Naive thymus-derived CD4-positive, alpha-beta T cell (primary cell): ENCODE measurements at places on chromosomes 4 and X. TPM values are rescaled to one million over a fixed set of nuclear protein-coding genes. Genes with fewer than 3 reads are reported as not detected.

AVPR2 gene
- 0.29 TPM for total RNA-seq

CXCL1 gene
- not detected for total RNA-seq

CPZ gene
- not detected for total RNA-seq

PLP1 gene
- not detected for total RNA-seq

DDIT4L gene
- total RNA-seq = not detected

PDLIM3 gene
- not detected in 2 replicates for total RNA-seq

- H3K4me3 ChIP-seq = no peak overlapping the region
- H3K27ac ChIP-seq = no peak overlapping the region
- no peaks in the 10 kb centered on the region for H3K27me3 ChIP-seq
- no peak for DNase-seq
Measured at GRCh38 chr4:54550395-54551171, 107.2 kb upstream of the KIT start.

GRCh38 chrX:38561126-38561868 is at the start of gene TSPAN7:
TSPAN7 (plus strand) TSS chrX:38561542; CDS start chrX:38561547, 5 bp downstream.
- DNase-seq = peak; percentile 80
- H3K27me3 ChIP-seq = no peaks in the 10 kb centered on the region
- no peaks in the 10 kb centered on the region for H3K4me1 ChIP-seq
- H3K27ac ChIP-seq = peak within 1 kb of the TSS; percentile 51
- H3K4me3 ChIP-seq = peak within 1 kb of the TSS; percentile 61

- DNase-seq = no peak
- no peak overlapping the region for H3K4me3 ChIP-seq
- H3K27me3 ChIP-seq = no peaks in the 10 kb centered on the region
- H3K27ac ChIP-seq = no peak overlapping the region
- no peaks in the 10 kb centered on the region for H3K36me3 ChIP-seq
Measured at GRCh38 chr4:55364691-55365344, 18.8 kb downstream of the SRD5A3 start.

GRCh38 chrX:130171446-130172126 is at the start of gene RAB33A:
RAB33A (plus strand) TSS chrX:130171962; CDS start chrX:130172063, 101 bp downstream.
- H3K27ac ChIP-seq = peak within 1 kb of the TSS; percentile 74
- DNase-seq = peak; percentile 52
- H3K4me1 ChIP-seq = peaks cover 29% of the 10 kb centered on the region

DNA sequence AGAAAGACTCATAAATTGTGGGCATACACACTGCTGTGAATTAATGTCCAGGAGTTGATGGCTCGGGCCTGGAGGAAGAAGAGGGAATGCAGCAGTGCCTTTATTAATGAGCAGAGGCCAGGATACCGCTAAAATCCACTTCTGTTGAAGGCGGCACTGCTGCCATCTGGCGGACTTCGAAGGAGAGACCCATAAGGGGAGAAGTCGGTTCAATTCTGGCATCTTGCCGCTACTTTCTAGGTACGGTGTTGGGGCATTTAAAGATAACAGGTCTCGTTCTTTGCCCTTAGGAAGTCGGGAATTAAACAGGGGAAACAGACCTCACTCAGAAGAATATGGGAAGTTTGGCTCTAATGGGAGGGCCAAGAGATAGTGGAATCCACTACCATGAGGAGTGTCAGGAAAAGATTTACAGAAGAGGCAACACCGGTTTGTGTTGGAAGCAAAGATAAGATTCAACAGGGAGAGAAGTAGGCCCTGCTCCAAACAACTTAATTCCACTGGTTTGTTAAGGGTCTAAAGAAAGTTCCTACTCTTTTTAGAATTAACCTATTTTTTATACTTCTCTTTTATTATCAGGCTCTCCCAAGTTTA is 133.6 kb upstream of the GIMD1 start:
- H3K4me3 ChIP-seq = no peak overlapping the region
- H3K4me1 ChIP-seq = no peaks in the 10 kb centered on the region
- H3K27me3 ChIP-seq = no peaks in the 10 kb centered on the region
- no peaks in the 10 kb centered on the region for H3K36me3 ChIP-seq

DNA sequence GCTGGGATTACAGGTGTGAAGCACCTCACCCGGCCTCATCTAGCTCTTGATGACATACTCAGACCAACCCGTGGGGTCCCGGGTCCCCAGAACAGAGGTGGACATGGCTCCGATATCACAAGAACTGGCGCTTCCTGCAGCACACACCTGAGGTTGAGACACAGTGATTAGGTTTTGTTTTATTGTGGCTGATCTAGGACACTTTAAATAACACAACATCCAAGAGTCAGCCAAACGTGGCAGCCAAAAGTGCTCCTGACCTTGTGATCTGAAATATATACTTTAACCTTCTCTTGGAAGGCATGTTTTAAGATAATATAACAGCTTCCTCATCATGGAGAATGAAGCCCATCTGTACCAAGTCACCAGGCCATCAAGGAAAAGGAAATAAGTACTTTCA is 198.9 kb downstream of the DHRSX start:
- H3K27me3 ChIP-seq = no peaks in the 10 kb centered on the region
- no peak overlapping the region for H3K27ac ChIP-seq
- H3K4me1 ChIP-seq = no peaks in the 10 kb centered on the region

DNA sequence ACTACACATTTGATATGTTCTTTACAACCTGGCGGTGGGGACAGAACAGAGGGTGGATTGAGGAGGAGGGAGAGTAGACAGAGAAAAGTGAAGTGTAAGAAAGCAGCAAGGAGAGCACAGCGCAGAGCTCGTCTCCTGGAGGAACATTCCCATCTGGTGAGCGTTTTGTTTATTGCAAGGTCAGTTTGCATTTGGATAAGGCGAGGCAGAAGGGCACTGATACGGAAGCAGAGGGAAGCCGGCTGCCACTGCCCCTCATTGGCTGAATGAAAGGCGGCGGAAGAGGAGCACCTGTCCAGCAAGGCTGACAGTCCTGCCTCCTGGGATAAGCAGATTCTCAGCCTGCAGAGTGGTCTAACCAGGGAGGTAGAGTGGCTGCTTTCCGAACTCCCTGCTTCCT is 83.2 kb downstream of the GPR143 start:
- H3K36me3 ChIP-seq = no peaks in the 10 kb centered on the region
- no peak overlapping the region for H3K4me3 ChIP-seq
- H3K27me3 ChIP-seq = no peaks in the 10 kb centered on the region
- DNase-seq = no peak

DNA sequence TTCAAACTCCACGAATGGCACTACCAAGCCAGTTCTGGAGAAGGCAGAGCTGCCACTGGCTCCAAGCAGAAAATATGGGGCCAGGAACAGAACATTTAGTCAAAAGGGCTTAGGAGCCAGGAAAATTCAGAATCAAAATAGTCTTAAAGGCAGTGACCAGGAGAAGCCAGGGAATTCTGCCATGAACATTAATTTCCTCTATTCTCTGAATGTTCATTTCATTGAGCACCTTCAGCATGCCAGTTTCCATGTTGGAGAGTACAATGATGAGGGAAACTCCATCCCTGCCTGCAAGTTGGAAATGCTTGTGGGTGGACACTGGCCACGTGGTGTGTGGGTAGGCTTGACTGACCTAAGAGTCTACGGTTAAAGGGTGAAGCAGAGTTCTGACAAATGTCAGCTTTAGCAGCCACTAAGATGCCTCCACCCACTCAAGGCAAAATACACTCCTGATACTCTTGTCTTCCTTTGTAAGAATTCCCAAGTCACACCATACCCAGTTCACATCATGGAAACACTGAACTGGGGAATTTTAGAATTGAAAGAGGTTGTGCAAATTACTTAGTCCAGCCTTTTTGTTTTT is 190.1 kb upstream of the C1QTNF7 start:
- H3K36me3 ChIP-seq = no peaks in the 10 kb centered on the region
- H3K4me1 ChIP-seq = no peaks in the 10 kb centered on the region
- no peaks in the 10 kb centered on the region for H3K27me3 ChIP-seq
- no peak overlapping the region for H3K4me3 ChIP-seq
- DNase-seq = no peak
- H3K27ac ChIP-seq = no peak overlapping the region

DNA sequence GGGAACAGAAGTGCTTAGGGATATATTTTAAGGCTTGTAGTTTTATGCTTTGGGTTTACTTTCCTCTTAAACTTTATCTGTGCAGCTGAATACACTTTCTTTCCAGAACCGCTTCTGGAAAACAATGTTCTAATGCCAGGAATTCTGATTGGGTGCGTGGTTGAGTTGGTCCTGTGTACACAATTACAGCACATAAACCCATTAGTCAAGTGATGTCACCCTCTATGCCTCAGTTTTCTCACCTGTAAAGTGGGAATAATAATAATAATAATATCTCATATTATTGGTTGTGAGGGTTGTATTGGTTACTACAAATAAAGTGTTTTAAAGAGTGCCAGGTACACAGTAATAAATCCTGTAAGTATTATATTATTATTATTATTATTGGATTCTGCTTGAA is 129.2 kb downstream of the MID1IP1 start:
- no peak for DNase-seq
- no peaks in the 10 kb centered on the region for H3K4me1 ChIP-seq
- no peak overlapping the region for H3K4me3 ChIP-seq
- no peak overlapping the region for H3K27ac ChIP-seq

GRCh38 chr4:169906104-169906503 is 120.1 kb downstream of the MFAP3L start:
- no peak overlapping the region for H3K4me3 ChIP-seq
- H3K27me3 ChIP-seq = no peaks in the 10 kb centered on the region
- DNase-seq = no peak
- no peak overlapping the region for H3K27ac ChIP-seq

DNA sequence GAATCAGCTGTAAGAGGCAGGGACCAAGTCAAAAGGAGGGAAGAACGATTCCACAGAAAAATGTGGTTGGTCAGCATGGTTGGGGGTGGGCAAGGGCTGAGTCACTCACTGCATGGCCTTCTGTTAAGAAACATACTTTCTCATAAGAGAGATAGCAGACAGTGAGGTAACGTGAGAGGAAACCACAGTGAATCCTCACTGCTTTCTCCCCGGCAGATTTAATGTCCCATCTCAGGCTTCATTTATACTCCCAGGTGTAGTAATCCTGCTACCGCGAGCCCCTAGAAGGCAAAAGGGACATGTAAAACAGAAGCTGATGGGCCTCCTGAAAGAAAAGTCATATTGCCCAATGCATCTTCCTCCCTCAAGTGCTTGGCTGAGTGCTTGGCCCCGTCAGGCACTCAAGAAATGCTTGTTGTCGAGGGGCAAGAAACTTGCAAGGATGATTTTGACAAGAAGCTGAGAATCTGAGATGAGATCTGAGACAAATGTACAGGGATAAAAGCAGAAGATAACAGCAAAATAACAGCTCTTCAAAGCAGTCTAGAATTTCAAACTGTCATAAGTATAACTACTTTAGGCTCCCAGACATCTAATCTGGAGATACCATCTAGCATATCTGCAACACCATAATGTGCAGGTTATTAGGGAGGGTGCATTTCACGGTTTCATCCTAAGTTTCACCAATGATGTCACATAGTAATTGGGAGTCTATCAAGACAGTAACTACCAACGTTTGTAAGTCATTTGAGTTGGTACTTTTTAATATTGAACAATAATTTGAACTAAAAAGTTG is 40.2 kb downstream of the SH3KBP1 start:
- H3K27ac ChIP-seq = peak overlapping the region; percentile 61
- H3K4me3 ChIP-seq = peak overlapping the region; percentile 16
- DNase-seq = no peak
- peaks cover 9% of the 10 kb centered on the region for H3K4me1 ChIP-seq
- no peaks in the 10 kb centered on the region for H3K36me3 ChIP-seq
- no peaks in the 10 kb centered on the region for H3K27me3 ChIP-seq

DNA sequence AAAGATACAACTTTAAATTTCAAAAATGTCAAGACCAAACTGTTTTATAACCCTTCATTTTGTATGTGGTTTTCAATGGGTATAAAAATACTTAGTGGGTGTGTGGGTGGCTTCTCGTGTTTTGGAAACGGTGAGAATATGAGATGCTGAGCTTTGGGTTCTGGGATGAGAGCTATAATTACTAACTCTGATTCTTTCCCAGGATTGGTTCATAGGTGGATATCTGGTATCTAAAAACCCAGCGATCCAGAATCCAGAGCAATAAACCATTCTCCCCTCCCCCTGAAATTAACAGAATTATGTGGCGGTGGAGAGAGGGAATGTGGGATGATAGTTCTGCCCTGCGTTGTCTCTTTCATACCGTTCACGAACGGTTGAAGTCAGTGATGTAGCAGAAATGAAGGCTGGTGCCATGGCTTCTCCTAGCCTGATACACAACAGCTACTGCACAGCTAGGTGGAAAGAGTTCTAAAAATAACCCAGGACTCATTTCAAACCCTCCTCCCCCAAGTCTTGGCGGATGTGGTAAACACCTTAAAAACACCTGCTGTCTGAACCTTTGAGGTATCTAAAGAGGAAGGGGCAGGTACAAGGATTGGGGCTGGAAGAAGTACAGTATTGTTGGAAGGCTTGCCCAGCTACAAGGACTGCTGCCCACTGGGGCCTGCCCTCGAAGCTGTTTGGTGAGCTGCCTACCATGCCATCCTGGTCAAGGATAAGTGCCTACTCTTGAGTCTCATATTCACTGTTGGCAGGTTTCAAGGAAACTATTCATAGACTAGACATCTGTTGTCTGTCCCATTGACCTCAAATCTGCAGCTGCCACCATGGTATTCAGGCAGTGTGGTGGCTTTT is 44.5 kb downstream of the SEPTIN11 start:
- H3K27me3 ChIP-seq = no peaks in the 10 kb centered on the region
- peak overlapping the region; percentile 52 for H3K4me3 ChIP-seq
- no peaks in the 10 kb centered on the region for H3K36me3 ChIP-seq
- peak overlapping the region; percentile 19 for H3K27ac ChIP-seq

DNA sequence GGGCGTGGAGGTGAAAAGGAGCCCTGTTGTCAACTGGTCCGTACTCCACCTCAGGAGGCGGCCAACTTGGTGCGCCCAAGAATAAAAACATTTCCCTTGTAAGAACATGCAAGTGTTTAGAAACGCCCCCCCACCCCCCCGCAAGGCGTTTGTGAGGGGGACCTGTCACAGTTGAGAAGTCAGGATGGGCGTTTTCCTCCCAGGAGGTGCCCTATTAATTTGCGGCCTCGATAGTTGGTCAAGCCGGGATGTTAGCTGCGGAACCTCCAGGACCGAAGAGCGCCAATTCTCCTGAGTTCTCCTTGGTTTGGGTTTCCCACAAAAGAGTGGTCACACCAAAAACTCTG is 651 bp upstream of the SAP30 start:
- peak overlapping the region; percentile 82 for H3K27ac ChIP-seq
- H3K4me1 ChIP-seq = peaks cover 5% of the 10 kb centered on the region
- H3K4me3 ChIP-seq = peak overlapping the region; percentile 99
- peak; percentile 65 for DNase-seq

GRCh38 chrX:119095936-119096335 is 23.1 kb downstream of the CT47C1 start:
- H3K4me3 ChIP-seq = no peak overlapping the region
- DNase-seq = no peak
- no peaks in the 10 kb centered on the region for H3K27me3 ChIP-seq
- H3K4me1 ChIP-seq = no peaks in the 10 kb centered on the region
- H3K27ac ChIP-seq = no peak overlapping the region

DNA sequence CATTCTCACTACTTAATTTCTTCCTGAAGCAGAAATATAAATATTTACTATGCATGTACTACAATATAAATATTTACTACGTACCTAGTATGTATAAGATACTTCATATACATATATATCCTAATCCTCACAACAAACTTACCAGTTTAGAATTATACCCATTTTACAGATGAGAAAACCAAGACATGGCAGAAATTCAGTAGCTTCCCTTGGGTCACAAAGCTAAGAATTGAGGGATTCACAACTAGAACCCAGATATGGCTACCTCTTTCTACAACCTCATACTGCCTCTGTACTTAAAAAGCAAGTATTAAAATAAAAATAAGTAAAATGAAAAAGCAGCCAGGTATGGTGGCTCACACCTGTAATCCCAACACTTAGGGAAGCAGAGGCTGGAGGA is 65.9 kb downstream of the AMMECR1 start:
- H3K4me3 ChIP-seq = no peak overlapping the region
- H3K27me3 ChIP-seq = no peaks in the 10 kb centered on the region
- DNase-seq = no peak
- H3K27ac ChIP-seq = no peak overlapping the region
- no peaks in the 10 kb centered on the region for H3K36me3 ChIP-seq
- peaks cover 2% of the 10 kb centered on the region for H3K4me1 ChIP-seq
